Amniotic epithelial cell (primary cell): ENCODE measurements at places on chromosomes 2 and 18.

DNA sequence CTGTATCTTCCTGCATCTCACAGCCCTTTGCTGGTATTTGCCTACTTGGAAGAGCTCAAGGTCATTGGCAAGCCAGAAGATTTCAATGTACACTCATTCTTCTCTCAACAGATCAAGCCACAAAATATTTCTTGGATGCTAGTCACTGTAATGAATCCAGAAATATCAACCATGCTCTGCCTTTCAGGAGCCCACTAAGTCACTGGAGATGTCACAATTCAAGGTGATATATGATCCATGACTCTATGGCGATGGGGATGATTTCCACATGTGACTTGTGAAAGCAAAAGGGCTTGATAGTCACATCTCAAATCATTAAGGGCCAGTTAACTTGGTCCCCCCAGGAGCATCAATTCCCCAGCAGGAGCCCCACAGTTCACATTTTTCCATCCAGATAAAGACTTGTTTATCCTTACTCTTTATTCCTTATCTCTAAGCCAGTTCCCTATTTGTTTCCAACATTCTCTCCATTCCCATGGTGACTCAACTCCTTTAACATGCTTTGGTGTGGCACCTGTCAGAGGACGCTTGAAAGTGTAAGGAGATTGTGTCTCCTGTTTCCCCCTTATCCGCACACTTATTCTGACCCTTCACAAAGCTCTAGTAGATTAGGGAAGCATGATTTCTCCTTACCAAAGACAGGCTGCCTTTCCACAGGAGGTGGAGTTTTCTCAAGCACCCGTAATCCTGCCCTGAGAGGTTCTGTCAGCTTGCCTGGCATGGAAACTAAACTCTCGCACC lies 15.8 kb downstream of the PKDCC start:
- DNase-seq, result peak; percentile 97

DNA sequence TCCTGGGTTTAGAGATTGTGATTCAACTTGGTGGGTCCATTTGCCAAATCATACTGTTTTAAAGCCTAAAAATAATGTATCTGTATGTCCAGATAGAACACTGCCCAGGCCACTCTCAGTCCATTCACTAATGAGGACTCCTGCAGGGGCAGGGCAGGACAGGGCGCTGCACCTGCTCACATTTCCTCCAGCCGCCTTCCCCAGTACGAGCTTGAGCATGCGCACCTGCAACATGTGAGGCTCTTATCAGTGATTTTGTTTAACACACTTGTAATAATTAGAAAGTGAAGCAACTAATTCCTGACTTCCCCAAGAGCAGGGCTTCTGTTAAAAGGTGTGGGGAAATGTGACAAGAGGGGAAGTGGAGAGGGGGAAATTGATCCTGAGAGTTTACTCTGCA lies 89.7 kb downstream of the AFF3 start:
- DNase-seq, result no peak

- peak; percentile 40 for DNase-seq
Measured at GRCh38 chr2:213161759-213162515, 10.5 kb upstream of the IKZF2 start.

- DNase-seq, result no peak
Measured at GRCh38 chr2:190554357-190555006, 20.0 kb upstream of the NEMP2 start.

DNA sequence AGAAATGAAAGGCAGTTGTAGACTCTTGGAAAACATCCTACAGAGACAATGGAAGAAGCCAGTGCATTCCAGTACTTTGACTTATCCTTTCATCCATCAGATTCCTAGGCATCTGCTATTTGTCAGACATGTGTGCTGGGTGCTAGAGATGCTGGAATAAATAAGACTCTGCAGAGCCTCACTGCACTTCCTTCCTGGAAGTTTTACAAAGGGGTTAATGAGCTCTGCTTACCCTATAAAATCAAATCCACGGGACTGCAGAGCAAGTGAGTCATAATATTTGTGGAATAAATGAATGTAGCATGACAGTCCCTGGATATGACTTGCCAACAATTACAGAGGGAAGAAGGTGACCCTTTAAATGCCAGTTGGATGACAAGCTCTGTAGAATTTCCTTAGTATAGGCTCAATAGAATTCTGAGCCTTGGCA lies 52.7 kb upstream of the NPAS2 start:
- DNase-seq, result peak; percentile 64
